ACHN (cell line): ENCODE measurements at places on chromosomes 4 and X.

DNA sequence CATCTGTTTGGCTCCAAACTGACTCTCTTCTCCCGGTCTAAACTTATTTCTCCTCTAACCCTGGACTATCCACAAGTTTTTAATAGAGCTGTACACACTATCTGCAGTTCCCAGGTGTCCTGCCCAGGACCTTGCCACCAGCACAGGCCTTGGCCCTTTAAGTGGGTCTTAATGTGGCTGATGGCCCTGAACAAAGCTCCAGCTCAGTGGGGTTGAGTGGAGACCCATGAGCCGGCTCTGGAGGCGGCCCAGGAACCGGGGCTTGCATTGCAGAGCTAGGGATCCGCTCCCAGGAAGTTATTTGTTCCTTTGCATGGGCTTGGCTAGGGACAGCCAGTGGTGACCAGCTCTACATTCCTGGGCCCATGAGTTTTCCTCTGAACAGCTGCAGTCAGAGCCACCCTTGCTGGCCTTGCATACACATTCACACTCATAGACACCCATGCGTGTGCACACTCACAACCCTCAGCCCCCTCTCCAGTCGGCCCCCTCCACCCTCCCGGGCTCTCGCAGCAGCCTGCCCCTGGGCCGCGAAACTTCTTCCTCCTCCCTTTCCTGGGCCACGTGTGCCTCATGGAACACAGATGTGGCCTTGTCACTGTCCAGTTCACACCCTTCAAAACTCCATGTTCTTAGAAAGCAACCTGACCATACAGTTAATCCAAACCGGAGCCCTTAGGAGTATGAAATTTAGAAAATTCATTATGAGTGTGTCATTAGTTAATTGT, 58.2 kb downstream of the GPR143 start:
- no peak for DNase-seq

DNA sequence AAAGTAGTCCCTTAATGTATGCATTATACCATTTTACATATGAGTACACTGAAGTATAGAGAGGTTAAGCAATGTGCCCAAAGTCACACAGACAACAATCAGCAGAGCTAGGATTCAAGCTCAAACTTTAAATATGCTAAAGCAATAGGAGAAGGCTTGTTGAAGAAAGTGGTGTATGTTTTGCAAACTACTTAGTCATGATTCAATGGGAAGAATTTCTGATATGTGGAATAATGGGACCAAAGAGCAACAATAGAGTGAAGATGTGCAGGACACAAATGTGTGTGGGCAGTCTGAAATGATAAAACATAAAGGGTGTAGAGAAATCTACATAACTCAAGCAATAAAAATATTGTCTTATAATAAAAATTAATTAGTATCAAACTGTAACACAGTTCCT, 109.0 kb upstream of the ARSJ start:
- DNase-seq = no peak

DNA sequence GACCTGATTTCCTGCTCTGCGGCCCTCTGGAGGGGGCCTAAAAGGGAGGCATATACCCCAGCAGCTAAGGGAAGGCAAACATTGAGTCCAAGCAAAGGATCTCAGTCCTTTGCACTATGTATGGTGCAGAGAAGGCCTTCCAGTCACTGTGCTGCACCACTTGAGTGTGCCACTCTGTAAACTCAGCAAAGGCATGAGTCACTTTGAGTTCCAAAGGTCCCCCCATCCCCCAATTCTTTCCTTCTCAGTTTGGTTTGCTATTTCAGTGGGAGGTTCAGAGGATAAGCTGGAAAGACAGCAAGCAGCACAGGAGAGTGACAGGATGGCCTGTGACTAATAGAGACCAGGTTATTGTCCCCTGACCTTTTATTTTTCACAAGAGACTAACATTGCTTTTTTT, 131.3 kb downstream of the FHDC1 start:
- no peak for DNase-seq

DNA sequence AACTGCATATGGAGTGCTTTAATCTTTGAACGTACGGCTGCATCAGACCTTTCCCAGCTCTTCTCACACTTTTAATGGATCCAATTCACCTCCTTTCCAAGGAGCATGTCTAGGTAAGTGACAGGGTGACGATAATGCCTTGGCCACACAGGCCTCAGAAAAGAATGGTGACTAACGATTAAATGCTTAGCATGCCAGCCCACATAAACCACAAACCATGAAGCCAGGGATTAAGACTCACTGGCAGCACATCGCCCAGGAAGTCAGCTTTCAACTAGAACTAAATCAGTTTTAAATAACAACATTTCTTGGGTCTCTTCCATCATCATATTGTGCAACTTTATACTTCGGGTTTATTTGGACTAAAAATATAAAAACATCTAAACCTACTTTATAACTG, 28.7 kb downstream of the INPP4B start:
- DNase-seq = peak; percentile 62

GRCh38 chr4:108168160-108168670, 517 bp downstream of the LEF1 start:
- no peak for DNase-seq

DNA sequence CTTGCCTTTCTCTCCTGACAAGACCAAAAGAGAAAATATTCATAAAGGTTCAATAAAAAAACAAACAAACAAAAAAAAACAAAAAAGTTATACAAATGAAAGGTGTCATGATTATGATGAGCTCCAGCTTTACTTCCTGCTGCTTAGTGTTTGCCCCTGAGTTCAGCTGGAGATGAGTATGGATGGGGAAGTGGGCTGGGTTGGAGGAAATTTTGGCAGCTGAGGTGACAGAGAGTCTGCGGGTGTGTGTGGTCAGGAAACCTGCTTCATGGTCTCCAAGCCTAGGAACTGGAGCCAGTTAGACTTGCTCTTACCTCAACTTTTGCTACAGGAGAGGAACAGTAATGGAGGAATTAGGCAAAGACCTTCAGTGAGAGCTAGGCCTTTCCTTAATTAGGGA, 4.3 kb upstream of the CYSLTR1 start:
- DNase-seq = no peak

- no peak for DNase-seq
These were observed 156.2 kb upstream of the PPP1R2C start for GRCh38 chrX:42934020-42934726.

DNA sequence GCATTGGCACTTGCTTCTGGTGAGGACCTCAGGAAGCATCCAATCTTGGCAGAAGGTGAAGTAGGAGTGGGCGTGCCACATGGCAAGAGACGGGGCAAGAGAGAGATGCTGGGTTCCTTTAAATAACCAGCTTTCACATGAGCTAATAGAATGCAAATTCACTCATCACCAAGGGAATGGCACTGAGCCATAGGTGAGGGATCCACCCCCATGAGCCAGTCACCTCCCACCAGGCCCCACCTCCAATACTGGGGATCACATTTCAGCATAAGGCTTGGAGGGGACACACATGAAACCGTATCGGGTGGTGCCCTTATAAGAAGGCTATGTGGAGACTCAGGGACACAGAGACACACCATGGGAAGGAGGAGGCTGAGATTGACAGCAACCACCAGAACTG, 140.0 kb upstream of the MSX1 start:
- DNase-seq = no peak

DNA sequence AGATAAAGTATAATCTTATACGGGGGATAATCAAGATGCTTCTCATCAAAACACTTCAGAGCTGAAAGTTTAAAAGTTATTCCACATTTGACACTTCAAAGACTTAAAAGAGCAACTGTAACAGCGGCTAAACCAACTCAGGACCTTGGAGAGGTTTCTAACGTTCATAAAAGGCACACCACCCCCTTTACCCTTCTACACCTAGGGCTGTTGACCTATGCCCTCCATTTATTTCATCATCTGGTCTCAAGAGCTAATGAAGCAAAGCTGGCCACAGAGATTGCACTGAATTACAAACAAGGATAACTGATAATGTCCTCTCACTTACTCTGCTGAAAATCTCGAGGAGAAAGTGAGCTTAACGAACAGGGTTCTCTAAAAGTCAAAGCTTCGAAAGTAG, 1.1 kb upstream of the RPS6KA6 start:
- DNase-seq = no peak

DNA sequence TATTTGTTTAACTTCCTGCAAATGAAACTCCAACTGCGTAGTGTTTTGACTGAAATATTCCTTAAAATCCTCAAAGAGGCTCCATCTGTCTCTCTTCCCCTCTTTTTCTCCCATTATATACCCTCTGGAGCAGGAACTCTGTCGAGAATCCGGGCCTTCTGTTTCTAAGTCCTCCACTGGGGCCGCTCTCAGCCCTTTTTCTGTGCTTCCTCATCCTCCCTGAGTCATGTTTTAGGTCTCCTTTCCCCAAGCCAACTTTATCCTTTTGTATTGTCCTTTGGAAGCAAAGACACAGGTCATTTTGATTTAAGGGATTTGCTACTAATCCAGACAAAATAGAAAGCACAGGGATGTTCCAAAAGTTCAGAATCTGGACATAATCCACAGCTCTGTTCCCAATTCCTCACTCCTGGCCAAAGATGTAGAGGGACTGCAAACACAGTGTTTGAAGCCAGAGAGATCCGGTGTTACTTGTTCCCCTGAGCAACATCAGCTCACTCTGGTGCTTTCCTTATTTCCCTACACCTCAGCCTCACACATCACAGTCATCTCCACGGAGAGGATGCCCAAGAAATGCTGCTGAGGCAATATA, 131.0 kb upstream of the KLF3 start:
- DNase-seq = no peak

DNA sequence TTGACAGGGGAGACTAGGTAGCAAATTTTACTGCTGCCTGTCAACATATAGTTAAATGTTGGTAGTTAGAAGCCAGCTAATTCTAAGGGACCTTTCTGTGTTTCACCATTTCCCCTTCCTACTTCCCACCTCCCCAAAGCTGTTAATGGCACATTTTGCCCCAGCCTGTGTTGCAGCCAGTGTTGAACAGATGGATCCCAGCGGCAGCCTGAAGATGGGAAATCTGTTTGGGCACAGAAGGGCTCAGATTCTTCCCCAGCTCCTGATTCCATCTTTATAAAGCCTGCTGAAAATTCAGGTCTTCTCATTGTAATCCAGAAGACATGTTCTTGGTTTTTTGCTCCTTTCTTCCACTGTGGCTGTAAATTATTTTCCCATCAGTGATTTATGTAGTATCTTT, 89.0 kb downstream of the SPRY1 start:
- no peak for DNase-seq

GRCh38 chr4:153153339-153153871, 50.8 kb upstream of the TRIM2 start:
- peak; percentile 36 for DNase-seq

DNA sequence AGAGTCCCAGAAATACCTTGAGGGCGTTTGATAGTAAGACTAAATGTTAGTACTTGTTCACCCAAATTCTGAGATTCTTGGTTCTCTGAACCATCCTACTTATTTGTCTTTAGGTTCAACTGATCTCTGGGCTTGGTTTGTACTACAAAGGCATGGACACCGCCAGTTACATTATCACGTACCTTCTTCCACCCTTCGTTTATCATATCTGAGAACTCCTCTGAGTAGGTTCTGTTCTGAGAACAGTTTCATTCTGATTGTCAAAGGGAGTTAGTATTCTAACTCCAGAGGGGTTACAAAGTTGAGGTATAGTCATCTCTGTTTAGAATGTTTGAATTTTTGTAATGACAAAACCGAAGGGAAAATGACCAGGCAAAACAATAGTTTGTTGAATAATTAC, 19.3 kb downstream of the ZFX start:
- no peak for DNase-seq
